ENCODE measurements at places on chromosomes 3 and 15.

GRCh38 chr3:142046320-142047020 lies 102.9 kb downstream of the TFDP2 start:
- DNase-seq, result no peak

DNA sequence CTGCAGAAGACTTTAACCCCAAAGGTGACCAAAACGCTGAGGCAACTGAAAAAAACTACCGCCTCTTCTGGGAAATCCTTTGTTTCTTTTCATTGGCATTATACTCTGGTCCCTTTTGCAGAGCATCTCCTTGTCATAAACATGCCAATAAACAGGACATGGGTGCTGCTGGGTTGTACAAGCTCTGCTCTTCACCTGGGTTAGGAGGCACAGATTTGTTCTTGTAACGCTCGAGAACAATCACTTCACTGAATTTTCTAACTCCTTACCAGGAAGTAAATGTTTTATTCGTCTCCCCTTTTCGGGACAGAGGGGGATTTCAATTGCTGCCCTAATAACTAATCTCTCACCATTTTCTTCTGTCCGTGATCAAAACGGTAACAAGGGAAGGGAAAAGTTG lies 1.3 kb downstream of the PLCH1 start:
- DNase-seq, result no peak

DNA sequence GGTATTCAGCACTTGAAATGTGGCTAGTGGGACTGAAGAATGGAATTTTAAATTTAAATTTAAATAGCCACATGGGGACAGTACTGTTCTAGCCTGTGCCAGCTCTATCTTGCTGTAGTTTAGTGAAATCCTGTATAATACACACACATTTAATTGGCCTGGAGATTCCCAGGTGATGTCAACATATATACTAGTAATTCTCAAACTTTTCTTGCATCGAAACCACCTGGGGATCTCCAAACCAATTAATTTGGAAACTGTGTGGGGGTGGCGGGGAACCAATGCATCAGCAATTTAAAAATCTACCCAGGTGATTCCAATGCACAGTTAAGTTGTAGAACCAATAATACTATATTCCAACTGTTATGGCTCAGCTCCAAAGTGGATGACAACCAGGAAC lies 228.9 kb upstream of the MRPL3 start:
- DNase-seq, result no peak

- DNase-seq, result no peak
Observed at GRCh38 chr3:81045246-81045645, 716.2 kb downstream of the GBE1 start.

DNA sequence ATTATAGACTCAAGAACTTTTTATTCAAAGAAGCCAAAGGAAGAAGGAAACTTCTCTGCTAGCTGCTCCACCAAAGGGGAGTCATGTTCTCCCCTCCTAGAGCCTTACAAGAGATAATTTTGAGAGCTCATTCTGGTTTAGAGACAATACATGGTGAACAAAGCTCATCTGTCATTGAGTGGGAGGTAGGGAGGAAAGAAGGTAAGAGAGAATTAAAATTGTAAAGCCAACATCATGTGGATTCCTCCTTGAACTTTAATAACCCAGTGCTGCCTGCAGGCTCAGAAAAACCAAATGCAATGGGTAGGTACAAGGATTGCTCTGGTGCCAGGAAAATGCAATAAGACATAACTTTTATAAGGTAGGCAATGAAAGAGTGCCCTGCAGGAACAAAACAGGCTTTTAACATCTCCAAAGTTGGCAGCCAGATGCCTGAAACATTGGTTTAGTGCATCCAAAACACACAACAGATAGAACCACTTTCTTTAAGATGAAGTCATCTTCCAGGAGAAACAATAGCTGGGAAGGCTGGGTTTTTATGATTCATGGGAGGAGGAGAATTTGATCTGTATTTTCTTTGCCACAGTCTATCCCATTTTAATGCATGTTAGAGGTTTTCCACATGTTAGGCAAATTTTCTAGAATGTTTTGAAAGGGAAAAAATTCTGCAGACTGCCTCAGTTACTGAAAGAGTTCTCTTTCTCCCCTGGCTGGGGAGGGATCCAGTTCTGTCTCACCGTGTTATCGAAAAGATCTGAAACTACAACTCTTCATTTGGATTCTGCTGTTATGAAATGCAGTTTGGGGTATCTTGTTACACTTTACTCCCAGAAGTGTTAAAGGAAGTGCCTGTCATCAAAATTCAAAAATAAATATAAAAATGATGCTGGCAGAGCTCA lies 11.3 kb upstream of the ARHGEF3 start:
- no peak for DNase-seq

DNA sequence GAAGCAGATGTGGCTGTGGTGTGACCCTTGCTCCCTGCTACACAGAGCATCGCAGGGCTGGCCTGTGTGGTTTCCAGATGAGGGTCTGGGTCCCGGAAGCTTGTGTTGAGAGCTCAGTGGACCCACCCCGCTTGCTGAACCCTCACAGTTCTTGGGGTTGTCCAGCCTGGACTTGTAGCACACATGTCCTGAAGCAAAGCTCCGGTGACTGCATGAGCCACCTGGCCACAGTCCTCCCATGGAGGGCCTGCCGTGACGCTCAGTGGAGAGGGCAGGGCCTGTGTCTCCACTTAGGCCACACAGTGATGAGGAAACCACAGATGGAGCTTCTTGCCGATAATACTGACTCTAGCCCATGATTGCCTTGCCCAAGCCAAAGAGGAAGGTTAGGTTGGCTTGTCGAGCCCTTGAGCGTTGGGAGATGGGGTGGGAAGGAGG lies 62.6 kb downstream of the RGMA start:
- no peak for DNase-seq

GRCh38 chr3:184230603-184231528 lies 1.5 kb downstream of the VWA5B2 start:
- DNase-seq, result no peak

- DNase-seq, result no peak
Observed at GRCh38 chr15:57861034-57861638, 154.6 kb downstream of the POLR2M start.

DNA sequence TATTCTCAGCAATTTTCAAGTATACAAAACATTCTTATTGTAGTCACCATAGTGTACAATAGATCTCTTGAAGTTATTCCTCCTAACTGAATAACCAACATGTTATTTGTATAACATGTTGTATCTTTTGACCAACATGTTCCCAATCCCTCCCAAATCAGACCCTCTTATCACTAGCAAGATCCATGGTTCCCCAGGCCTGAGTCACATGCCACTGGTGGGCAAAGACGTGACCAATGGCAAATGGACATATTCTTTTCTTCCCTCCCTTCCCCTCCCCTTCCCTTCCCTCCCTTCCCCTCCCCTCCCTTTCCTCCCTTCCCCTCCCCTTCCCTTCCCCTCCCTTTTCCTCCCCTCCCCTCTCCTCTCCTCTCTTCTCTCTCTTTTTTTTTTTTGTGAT lies 45.4 kb downstream of the AMOTL2 start:
- DNase-seq, result no peak

DNA sequence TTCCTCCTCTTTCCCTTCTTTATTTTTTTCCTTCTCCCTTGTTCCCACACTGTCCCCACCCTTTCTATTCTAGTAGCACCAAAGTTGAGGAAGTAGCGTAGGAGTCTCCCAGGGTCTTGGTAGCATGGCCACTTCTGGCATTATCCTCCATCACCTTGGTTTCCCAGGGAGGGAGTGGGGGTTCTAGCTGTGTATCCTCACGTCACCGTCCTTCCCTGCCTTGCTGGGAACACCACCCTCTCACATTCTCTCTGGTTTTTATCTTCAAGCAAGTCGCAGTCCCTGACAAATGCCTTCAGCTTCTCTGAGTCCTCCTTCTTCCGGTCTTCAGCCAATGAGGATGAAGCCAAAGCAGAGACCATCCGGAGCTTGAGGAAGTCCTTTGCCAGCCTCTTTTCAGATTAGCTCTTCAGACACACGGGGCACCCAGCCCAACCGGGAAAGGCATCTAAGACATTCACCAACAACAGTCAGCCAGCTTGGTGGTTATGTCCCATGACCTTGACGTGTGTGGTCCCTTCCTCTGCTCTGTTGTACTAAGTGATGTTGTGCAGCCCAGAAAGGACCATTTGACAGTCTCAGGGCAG lies 31.6 kb upstream of the TIMP4 start:
- no peak for DNase-seq

- no peak for DNase-seq
Observed at GRCh38 chr3:14548321-14548729, 8.2 kb upstream of the GRIP2 start.

DNA sequence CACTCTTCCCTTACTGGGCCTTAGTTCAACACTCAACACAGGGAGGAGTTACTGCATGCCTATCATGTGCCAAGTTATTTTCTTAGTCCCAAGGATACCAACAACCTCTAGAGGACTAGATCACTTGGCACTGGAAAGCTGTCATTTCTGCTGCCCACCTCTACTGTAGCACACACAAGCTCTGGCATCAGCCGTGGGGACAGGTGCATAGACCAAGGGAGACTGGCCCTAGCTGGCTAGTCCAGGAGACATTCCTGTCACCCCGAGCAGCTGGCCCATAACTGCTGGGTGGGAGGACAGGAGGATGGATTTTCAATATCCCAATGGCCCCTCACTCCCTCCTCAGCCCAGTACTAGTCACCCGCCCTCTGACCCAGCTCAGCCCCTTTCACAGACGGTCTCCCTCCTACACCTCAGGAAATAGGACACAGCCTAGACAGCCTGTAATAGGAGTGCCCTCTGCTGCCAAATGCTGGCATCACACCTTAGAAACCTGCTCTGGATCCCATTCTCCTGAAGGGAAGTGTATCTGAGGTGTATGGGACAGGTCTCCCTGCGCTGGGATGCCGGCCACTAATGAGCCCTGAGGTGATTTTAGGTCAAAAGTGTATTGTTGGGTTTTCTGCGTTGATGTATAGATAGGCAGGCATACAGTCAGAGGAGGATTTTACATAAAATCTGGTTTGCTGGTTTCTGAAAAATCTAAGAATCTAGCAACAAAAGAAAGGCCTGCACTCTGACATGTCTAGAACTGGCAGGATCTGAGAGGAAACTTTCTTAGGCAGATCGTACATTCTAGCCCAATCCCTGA lies 3.4 kb upstream of the DZIP1L start:
- DNase-seq, result peak; percentile 38

DNA sequence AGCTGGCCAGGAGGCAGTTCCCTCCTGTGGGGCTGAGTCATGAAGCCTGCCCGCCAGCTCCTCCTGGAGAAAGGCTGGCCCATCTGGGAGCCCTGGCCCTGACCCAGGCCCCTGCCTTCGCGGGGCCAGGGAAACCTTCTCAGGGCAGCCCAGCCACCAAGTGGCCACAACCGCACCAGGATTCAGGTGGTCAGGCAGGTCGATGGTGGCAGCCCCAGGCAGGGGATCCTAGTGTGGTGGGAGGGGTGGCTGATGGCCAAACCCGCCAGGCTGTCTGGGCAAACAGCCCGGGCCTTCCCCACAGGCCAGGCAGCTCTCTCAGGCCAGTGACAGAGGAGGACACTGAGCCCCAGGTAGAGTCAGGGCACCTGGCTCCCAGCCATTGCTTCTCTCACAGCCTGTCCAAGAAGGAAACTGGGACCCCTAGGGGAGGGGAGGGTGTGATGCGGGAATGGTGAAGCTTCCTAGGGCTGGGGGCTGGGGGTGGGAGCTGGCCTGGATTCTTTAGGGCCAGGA lies 1.2 kb downstream of the TWF2 start:
- DNase-seq, result peak; percentile 53

- no peak for DNase-seq
Observed at GRCh38 chr15:67241132-67241855, 13.2 kb downstream of the AAGAB start.

- DNase-seq, result no peak
Observed at GRCh38 chr3:3340526-3340925, 161.0 kb upstream of the CRBN start.

- DNase-seq, result no peak
Observed at GRCh38 chr3:117932441-117932840, 1102.2 kb downstream of the IGSF11 start.

- no peak for DNase-seq
Observed at GRCh38 chr15:62999923-63000561, 42.5 kb upstream of the TPM1 start.

DNA sequence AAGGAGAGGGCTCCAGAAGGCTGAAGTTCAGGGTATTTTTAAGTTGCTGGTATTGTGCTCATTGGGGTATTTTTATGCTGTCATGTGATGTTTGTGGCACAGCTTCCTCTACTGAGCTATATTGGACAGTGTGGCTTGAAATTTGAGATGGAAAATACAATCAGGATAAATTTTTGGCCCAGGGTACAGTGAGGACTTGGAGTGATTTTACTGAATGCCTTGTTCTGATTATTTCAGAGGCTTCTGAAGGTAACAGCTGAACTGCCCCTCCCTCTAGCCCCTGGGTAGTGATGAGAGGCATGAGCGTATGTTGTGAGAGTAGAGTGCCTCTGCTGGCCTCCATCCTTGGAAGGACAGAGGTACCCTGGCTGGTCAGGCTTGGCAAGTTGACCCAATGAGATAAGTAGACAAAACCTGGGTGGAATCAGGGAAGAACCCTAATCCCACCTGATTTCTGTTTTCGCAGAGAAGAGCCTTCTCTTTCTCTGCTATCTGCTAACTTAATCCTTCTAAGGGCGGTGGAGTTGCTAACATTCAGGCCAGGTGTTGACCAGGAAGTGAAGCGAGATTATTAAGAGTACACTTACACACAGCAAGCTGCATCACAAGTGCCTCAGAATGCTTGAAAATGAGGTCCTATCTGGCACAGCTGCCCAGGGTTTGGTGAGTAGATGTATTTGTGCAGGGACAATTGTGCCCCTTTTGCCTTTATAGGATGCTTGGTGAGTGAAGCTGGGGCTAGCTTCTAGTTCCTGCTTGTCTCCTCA lies 98.1 kb upstream of the CLSTN2 start:
- no peak for DNase-seq

DNA sequence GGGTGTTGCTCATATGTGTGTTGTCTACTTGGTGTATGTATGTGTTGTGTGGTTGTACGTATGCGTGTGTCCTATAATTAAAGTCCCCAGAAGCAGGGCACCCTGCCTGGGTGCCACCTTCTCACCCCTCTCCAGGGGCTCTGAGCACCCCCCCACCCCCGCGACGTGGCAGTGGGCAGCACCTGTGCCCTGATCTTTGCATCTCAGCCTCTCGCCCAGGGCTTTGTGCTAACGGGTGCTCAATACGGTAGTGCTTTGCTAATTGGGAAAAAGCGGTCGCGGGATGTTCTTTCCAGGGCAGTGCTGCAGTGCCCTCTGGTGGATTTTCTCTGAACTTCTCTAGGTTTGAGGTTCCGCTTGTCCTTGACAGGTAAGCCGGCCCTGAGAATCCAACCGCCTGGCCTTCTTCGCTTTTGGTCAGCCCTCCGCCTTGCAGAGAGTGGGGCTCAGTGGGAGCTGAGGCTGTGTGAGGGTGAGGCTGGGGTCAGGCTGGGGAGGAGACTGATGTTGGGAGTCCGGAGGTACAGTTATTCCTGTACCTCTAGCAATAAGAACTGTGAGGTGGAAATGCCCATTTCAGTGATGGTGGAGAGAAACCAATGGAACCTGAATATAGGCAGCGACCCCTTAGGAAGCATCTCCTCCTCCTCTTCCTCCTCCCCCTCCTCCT lies 17.6 kb upstream of the EPHB3 start:
- DNase-seq, result peak; percentile 63

DNA sequence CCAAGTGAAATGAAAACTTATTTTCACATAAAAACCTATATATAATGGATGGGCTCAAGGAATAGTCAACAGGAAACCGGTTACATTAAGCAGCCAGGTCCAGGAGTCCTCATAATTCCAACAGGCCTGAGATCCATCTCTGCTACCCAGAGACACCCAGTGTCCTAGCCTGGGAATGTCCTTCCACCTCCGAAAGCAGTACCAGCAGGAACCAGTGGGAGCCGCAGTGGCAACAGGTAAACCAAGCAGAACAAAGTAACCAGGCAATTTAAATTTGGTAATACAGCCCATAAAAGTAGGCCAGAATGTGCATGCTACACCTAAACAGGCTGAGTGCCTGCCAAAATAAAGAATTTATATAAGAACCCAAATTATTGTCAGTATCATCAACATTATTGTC lies 195.6 kb downstream of the ZBBX start:
- no peak for DNase-seq

GRCh38 chr3:25460751-25461150 lies 32.7 kb downstream of the RARB start:
- DNase-seq, result no peak
